ENCODE measurements at places on chromosomes 4 and X.
A peak's percentile ranks its signal among the peaks of the same experiment; 100 is the strongest.

DNA sequence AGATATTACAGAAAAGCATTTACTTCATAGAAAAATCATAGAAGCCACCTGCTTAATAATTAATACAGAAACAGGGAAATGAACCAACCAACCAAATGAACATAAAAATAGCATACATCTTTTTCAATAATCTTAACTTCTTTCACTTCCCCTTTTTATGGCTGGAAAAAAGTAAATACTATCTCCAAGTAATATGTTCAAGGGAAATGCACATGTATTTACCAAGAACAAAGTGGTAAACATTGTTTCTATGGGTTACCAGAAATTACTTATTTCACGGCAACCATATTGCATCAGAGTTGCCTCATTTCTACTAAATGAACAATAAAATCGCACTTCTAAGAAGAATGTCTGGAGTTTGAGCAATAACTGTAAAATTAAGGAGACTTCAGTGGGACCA lies 321.3 kb downstream of the TMA16 start:
- DNase-seq: no peak

DNA sequence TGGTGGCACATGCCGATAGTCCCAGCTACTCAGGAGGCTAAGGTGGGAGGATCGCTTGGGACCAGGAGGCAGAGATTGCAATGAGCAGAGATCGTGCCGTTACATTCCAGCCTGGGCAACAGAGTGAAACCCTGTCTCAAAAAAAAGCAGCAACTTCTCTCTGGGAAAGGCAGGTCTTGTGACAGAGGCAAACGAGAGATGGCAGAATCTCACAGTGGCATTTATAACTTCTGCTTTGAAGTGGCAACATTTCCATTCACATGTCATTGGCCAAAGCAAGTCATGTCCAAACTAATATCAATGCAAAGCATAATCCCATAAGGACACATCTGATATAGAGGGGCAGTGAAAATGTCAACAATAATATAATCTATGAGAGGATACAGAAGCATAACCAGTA lies 79.8 kb downstream of the PPEF2 start:
- no peak for DNase-seq

DNA sequence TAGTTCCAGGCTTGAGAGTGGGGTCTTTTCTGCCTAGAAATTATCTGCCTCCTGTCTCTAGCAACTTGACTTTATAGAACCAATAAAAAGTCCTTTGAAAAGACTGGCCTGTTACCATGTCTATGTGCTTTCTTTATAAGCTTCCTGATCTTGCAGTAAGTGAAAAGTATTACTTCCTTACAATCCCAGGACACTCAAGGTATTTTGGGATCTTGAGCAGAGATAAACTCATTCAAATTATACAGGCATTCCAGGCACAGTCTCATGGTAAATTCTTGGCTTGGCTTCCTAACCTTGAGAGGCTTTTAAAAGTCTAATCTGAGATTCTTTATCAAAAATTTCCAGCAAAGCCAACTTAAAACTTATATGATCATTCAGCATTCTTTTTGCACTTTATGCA lies 833.0 kb upstream of the POU3F4 start:
- no peak for DNase-seq

DNA sequence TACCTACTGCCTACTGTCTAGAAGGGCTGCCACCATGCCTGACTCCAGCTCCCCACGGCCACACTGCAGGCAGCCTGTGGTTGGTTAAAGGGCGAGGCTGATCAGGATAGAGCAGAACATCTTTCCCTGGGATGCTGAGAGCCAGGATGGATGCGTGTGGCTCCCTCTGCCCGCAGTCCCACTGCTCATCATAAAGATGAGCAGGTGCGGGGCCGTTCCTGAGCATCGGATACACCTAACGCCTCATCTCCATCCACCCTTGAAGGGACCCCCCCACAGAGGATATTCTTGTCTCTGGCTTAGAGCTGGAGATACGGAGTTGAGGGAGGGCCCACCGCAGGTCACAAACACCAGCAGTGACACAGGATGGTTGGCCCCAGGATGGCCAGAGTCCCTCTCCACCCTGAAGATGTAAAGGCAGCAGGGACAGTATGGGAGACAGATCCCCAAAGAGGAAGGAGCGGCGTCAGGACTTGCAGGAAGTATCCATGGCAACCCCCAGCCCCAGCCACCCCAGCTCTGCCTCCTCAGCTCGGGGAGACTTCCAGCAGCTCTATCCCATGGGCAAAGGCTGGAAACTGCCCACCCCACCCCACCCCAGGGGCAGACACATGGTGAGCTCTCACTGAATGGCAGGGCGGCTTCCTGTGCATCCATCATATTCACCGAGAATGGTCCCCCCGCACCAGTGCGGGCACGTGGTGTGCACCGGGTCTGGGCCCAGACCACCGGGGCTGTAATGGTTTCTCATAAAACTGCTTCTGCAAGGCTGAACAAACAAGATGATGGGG lies 19.3 kb downstream of the PPP2R2C start:
- no peak for DNase-seq

DNA sequence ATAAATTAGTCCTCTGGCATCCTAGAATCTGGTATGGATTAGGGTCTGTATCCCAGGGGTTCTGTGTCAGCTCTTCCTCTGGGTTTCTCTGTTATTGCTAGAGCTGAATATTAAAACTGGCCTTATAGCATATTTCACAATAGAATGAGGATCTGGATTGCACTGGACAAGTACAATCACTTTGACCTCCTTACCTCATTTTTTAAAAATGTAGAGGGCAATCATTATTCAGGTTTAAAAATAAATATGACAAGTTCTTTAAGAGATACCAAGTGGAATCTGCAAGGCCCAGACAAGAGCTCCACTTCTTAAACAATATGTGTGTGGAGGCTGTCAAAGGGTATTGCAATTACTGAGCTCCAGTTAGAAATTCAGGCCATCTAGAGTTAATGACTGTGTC lies 1.4 kb downstream of the PALLD start:
- DNase-seq: no peak

DNA sequence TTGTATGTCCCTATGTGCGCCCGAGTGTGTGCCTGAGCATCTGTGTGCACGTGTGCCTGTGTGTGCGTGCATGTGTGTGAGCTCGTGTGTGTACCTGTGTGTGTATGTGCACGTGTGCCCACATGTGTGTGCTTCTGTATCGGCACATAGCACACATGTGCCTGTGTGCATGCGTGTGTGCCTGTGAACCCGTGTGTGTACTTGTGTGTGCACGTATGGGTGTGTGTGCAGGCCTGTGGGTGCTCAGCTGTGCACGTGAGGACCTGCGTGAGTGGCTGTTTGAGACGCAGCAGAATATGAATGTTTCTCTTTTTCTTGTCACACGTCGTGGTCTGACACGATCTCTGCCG lies 4.3 kb downstream of the AKAP17A start:
- peak; percentile 44 for DNase-seq

GRCh38 chr4:75542824-75543223 lies 13.0 kb upstream of the ODAPH start:
- no peak for DNase-seq

GRCh38 chr4:149347139-149347538 lies 468.5 kb downstream of the IQCM start:
- no peak for DNase-seq

GRCh38 chrX:21645886-21646285 lies 12.2 kb downstream of the KLHL34 start:
- DNase-seq: no peak

GRCh38 chr4:185573651-185574199 lies 38.4 kb upstream of the PDLIM3 start:
- DNase-seq: no peak

DNA sequence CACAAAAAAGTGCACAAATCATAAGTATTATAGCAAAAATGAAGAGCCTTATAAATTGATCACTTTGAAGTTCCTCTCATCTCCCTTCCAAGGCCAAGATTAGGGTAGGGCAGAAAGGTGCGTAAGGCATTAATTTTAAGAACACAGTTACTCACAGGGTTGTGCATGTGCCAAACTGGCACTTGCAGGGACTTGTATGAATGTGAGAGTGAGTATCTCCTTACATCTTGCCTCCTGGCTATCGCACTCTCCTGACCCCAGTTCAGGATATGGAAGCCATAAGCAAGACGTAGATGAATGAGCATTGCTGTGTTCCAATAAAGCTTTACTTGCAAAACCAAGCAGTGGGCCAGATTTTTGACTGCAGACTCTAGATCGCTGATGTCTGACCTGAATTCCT lies 510.1 kb upstream of the AADAT start:
- DNase-seq: no peak

DNA sequence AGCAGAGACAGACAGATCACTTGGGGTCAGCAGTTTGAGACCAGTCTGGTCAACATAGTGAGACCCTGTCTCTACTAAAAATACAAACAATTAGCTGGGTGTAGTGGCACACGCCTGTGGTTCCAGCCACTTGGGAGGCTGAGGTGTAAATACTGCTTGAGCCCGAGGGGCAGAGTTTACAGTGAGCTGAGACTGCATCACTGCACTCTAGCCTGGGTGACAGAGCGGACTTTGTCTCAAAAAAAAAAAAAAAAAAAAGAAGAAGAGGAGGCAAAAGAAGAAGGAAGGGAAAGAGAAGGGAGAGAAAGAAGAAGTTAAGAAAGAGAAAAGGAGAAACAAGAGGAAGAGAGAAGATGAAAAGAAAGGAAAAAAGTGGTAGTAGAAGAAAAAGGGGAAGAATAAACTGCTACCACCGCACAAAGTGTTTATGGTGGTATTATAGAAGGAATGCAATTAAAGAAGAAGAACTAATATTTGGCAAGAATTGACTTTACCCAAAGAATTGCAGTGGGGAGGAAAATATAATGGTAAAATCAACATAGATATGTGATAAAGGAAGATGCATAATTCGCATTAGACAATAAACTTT lies 19.6 kb upstream of the NSUN7 start:
- DNase-seq: no peak

GRCh38 chr4:118836301-118837120 lies 585 bp upstream of the SEC24D start:
- peak; percentile 68 for DNase-seq
